ENCODE measurements at places on chromosomes 6 and 20.

DNA sequence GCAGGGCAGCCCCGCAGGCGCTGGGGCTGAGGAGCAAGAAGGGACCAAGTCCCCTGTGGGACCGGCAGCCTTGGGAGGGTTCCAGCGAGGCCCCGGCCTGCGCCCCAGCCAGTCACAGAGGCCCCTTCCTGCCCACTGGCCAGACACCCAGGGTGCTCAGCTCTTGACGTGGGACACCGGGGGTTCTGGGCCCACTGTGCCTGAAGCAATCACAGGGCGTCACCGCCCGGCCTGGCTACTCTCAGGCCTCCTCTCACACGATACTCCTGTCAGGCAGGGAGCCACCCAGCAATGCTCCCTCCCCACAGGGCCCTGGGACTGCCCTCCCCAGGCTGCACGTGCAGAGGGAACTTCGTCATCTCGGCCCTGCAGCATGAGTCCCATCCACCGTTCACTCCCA is 14.5 kb downstream of the TAF4 start:
- DNase-seq = no peak

- no peak for DNase-seq
These were observed 31.5 kb downstream of the NINL start for GRCh38 chr20:25553819-25554296.

GRCh38 chr20:59789686-59790085 is 143.8 kb downstream of the SYCP2 start:
- DNase-seq = no peak

DNA sequence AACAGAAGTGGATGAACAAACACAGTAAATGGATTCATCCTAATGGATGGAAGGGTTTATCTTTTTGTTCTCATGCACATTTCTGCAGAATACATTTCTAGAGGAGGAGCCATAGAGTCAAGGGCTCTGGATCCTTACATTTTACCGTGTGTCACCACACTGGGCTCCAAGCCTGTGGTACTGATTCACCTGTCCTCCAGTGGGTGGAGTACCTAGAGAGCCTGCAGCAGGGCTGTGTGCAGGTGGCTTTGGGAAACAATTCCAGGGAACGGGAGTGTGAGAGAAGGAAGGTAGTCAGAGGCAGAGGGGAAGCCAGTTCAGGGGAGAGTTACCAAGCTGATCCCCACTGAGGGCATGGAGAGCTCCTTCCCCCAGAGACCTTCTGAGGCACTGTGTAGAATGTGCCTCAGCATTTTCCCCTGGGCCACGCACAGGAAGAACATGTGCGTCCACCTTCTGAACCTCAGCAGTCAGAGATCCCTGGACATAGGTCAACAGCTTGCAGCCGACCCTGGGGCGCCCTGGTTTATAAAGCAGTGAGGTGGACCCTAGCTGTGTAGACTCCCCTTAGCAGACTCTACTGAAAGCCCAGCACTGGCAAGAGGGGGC is 85.3 kb upstream of the SLC22A23 start:
- no peak for DNase-seq

DNA sequence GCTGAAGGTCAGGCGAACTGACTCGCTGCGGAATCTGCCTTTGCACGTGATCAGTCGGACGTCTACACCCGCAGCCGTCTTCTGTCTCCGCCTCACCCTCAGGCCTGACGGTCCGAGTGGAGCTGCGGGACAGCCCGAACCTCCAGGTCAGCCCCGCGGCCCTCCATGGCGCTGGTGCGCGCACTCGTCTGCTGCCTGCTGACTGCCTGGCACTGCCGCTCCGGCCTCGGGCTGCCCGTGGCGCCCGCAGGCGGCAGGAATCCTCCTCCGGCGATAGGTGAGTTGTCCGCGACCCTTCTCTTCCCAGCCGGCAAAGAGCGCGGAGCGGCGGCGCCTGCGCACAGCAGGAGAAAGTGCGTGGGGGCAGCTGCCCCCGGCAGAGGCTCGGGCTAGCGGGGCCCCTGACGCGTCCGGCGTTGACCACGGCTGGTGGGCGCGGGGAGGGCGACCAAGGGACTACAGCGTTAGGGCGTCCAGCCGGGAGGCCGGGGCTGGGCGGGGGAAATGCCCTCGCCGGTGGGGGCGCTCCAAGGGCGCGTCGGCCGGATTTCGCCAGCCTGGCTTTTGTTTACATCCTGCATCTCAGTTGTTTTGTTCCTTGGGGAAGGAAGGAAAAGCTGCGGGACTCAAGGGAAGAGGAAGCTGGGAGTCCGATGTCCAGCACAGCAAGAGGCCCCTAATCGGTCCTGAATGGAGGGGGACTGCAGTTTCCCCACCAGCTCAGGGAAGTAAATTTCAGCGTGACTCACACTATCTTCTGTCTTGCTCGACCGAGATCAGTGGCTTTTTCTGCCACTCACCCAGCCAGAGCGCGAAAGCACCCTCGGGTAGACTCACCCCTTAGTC is at the start of gene SMPDL3A:
SMPDL3A (plus strand) TSS at position 77 of the 846 bp plus-strand sequence; CDS start at position 166, 89 bp downstream.
- no peak for DNase-seq

DNA sequence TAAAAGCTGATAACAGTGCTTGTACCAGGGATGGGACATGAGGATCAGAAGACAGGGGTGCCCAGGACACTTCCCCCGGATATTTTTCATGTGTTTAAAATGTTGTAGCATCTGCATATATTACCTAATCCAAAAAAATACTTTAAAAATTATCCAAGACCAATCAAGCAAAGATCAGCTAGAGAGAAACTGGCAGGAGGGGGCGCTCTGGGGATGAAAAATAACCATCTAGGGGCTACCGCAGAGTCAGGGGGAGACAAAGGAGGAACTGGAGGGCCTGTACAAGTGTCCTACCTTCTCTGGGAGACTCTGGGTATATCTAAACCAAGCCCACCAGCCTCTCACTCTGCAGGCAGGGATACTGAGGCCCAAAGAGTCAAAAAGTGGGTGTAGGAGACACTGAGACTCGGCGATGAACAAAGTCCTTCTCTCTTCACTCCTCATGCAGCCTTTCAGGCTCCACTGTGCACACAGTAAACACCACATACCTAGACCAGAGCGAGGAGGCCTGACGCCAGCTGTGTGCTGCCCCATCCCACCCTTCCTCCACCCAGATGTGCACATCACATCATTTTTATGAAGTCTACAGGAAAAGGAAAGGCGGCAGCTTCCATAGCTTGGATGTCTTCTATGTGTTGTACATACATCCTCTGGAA is 9.8 kb downstream of the RIMS4 start:
- no peak for DNase-seq

- no peak for DNase-seq
These were observed 1.4 kb downstream of the BMP6 start for GRCh38 chr6:7727086-7727945.

- no peak for DNase-seq
These were observed 130.9 kb downstream of the MAP3K7 start for GRCh38 chr6:90456001-90456400.

GRCh38 chr6:88179692-88180091 is 13.5 kb upstream of the CNR1 start:
- DNase-seq = no peak

DNA sequence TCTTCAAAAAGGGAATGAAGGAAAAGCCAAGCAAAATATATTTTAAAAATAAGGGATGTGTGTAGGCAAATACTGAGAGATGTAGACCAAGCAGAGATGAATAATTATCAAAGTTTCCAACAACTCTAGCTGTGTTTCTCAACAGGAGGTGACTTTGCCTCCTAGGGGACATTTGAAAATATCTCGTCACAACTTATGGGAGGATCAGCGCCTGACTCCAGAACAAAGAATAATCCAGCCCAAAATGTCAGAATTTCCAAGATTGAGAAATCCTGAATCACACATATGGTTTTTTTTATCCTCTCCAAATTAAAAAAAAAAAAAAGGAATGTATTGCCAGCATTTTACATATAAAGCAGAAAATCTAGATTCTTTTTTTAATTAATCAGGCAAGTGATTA is 241.2 kb upstream of the ZFP64 start:
- no peak for DNase-seq

GRCh38 chr6:125612345-125612846 is 137.0 kb upstream of the HEY2 start:
- DNase-seq = no peak

- DNase-seq = no peak
These were observed 57.8 kb downstream of the PDSS2 start for GRCh38 chr6:107401573-107401972.

GRCh38 chr6:14704383-14705271 is 541.2 kb upstream of the JARID2 start:
- no peak for DNase-seq

Measured in stimulated activated CD4-positive, alpha-beta T cell treated with anti-CD3 and anti-CD28 coated beads, Interleukin-1b, Interleukin-23, amount 100 ng/mL, for 1 hour (primary cell).